CD4-positive, alpha-beta T cell treated with Interferon gamma for 1 hour (primary cell): ENCODE measurements at places on chromosomes 3 and 15.
A peak's percentile ranks its signal among the peaks of the same experiment; 100 is the strongest.

- no peak for DNase-seq
These were observed 14.0 kb downstream of the ARPP21 start for GRCh38 chr3:35653347-35653746.

GRCh38 chr3:73094129-73094528 lies 32.7 kb downstream of the EBLN2 start:
- DNase-seq, result no peak

GRCh38 chr3:125079675-125080045 lies 23.9 kb upstream of the HEG1 start:
- DNase-seq, result no peak

GRCh38 chr3:111895071-111895470 lies 36.0 kb downstream of the PHLDB2 start:
- DNase-seq, result no peak

DNA sequence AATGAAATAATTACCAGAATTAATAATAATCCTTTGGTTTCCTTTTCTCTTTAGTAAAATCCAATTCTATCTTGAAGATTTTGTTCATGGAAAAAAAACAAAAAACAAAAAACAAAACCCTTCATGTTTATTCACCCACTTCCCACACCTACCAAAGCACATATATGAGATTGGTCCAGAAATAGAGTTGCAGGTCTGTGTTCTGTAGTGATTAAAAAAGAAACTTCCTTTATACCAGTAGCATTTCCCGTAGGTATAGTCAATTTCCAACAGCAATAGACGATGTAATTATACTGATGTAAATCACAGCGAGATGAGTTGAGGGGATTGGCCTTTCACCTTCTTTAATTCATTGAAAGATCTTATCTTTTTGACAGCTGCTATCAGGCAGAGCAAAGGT lies 194.6 kb downstream of the SOX2 start:
- DNase-seq, result no peak

DNA sequence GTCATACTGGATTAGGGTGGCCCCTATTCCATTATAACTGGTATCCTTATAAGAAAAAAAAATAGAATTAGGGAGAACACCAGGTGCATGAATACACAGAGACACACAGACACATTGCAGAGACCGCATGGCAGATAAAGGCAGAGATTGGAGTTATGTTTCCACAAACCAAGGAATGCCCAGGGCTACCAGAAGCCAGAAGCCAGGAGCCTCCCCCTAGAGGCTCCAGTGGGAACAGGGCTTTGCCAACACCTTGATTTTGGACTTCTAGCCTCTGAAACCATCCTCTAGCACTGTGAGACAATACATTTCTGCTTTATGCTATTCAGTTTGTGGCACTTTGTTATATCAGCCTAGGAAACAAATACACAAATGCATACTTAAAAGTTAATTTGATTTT lies 10.4 kb downstream of the GOLM2 start:
- no peak for DNase-seq

- DNase-seq, result no peak
These were observed 42.6 kb downstream of the DZIP1L start for GRCh38 chr3:138072796-138073195.

DNA sequence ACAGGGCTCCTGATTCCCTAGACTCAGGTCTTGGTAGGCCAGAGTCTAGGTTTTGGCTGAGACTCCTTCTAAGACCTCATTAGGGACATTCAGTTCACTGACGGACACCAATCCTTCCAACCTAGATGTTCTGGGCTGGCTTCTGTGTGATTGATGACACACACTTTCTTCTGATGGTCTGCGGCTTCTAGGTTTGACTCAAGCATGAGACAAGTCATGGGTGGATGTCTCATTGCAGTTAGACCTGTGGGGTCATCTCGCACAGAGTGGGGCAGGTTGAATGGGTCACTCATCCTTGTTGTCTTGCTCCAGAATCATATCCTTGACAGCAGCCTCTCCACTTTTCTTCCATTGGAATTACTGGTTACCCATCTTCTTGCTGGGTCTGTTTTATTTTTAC lies 35.8 kb downstream of the ARNT2 start:
- DNase-seq, result no peak

DNA sequence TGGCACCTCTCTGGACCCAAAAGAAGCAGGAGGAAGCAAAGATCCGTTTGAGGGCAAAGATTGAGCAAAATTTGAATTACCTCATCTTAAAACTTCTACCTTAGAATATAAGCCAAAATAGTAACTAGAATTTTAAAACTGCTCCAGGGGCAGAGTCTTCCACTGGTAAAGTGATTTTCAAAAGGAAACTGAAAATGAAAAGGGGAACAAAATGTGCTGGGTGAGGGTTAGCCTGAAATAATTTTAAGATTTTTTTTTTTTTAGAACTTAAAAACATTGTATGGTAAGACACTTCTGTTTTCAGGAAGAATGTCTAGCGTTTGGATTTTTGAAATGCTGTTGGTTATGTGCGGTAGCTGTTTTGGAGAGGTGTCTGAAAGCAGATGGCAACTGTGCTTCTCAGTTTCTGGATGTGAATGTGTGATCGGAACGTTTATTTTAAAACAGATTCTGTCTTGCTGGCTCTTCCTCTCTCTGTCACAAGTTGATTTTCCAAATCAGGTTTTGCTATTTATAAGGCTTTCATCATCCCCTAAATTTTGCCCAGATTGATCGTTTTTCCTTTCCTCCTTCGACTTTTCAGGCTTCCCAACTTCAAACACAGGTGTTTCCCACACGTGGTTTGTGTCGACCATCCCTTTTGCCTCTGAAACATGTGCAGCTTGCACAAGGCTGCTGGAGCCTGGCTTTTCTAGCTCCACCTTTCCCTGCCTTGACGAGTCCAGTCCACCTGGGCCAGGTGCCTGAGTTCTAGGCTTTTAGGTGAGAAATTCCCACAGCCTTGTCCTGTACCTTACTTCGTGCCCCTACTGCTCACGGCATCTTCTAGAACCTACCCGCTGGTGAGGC lies 3.3 kb downstream of the LRRK1 start:
- DNase-seq, result no peak

- no peak for DNase-seq
These were observed 42.7 kb upstream of the CD200R1L start for GRCh38 chr3:112889357-112889756.

DNA sequence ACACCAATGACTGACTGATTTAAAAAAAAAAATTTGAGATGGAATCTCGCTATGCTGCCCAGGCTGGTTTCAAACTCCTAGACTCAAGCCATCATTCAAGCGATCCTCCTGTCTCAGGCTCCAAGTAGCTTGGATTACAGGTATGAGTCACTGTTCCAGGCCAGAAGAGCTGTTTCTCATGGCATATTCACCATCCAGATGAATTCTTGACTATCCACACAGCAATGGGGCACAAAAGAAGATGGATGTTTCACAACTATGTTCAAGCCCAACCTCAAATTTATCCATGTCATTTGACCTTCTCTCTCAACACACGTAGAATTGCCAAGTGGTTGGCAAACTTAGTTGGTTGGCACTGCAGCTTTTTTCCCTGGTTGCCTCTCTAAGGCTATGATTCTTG lies 40.6 kb downstream of the PRICKLE2 start:
- no peak for DNase-seq

DNA sequence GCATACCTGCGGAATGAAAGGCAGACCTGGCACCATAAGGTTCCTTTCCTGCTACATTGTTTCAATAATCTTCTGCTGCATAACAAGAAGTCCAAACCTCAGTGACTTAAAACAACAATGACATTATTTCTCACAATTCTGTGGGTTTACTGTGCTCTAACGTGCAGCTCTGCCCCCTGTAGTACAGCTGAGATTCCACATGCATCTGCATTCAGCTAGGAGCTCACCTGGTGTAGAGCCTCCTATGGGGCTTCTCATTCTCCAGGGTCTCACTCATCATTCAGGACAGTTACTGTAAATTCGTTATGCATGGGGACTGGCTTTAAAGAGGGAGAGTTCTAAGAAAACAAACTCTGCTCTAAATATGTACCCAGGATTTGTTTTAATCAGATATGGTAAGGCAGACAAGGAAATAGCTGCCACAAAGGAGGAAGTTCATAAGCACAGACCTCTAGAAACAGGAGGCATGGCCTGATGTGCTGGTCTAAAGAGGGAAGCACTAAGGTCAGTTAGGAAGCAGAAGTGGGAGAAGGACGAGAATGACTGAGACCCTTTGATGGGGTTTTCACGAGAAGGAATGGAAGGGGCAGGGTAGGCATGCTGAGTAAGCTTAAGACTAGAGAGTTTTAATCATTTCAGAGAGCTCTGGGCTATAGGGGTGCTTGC lies 347.0 kb downstream of the NEK10 start:
- DNase-seq, result no peak

DNA sequence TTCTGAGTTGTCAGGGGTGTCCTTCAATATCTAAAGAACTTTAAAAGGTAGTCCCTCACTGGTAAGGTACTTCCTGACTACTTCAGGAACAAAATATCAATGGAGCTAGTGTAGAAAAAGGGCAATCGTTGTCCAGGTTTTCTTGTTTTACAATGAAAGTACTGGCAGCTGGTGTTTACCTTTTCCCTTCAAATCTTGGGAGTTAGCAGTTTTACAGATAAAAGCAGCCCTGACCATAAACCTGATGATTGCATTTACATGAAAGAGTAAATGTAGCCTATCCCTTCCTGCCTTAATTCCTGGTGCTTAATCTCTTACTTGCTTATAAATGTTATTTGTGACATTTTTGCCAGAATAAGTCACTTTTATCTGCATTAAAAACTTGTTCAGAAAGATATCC lies 559.9 kb upstream of the ARPP21 start:
- DNase-seq, result no peak

DNA sequence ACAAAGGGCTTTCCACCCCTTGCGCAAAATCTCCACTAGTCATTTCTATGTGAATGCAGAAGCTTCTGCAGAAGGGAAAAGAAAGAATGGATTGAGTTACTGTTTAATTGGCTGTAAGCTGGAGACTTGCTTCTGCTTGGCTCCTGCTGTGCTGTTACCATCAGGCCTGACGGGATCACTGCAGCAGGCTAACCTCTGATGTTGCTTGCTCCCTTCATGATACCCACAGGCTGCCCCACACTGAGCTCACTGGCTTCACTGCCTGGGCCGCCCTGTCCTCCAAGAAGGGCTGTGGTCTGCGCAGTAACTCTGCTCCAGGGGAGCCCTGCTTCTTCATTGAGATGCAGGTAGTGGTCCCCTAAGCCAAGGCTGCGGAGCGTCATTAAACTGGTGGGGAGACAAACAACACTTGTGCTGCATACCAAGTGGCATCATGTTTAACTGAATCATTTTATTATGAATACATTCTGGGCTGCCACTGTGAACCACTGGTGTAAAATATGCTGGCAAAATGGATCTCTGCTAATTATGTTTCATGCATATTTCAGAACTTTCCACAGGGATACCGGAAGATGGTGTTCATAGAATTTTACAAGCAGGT lies 78.6 kb downstream of the WDR49 start:
- DNase-seq, result no peak

DNA sequence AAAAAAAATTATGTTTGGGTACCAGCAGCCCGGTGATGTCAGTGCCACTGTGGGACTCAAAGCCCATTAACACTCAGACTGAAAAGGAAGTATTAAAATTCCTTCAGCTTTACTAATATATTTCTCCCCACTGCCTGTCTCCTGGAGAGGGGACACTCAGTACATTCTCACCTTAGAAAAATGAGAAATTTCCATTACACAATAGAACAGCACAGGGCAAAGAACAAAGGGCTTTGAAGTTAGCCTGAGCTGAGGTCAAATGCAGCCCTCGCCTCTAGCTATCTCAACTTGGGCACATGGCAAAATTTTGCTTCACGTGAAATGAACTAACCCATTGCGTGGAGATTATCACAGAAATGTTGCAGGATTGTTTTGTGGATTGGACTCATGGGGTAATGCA lies 80.8 kb downstream of the RARB start:
- no peak for DNase-seq

DNA sequence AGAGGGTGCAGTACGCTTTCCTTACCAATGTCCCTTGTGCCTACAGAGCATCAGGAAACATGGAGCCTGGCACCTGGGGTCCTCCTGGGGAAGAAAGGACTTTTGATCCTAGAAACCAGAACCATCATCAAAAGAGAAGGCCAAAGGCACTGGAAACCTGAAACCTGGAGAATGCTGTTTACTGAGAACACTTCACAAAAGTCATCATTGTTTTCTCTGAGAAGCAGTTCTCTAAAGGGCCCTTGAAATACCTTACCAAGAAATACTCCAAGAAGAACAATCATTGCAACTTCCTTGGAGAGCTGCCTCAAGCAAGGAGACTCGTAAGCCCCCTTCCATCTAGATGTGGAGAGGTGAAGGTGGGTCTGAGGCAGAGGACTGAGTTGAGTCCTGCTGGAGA lies 66.0 kb downstream of the TLE3 start:
- no peak for DNase-seq

- peak; percentile 41 for DNase-seq
These were observed 56.9 kb upstream of the FLNB start for GRCh38 chr3:57951066-57951882.

GRCh38 chr3:193800138-193801043 lies 207.4 kb downstream of the OPA1 start:
- DNase-seq, result no peak

- DNase-seq, result no peak
These were observed 1.5 kb upstream of the FBXO22 start for GRCh38 chr15:75902129-75902557.

GRCh38 chr15:63060699-63061098 lies 18.2 kb downstream of the TPM1 start:
- DNase-seq, result no peak

DNA sequence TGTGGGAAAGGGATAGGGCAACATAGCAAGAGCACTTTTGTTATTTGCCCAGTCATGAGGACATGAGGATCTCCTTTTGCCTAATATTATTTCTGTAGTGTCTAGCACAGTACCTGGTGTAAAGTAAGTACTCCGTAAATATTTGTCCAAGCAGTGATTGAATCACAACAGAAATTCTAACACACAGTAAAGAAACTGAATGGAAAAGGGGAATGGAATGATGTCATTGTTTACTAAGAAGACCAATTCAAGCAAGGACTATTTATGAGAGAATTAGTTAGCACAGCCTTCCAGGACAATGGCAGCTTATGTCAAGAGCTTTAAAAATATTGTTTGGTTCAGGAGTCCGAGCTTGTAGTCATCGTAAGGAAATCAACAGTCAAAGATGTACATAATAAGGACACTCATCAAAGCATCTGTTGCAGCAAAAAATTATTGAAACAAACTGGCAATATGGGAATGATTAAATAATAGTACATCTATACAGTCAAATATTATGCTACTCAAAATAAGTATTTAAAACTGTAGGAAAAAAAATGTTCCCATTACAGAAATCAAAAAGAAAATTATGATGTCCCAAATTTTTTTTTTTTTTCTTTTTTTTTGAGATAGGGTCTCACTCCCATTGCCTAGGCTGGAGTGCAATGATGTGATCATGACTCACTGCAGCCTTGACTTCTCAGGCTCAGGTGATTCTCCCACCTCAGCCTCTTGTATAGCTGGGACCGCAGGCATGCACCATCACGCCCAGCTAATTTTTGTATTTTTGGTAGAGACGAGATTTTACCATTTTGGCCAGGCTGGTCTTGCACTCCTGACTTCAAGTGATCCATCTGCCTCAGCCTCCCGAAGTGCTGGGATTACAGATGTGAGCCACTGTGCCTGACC lies 17.9 kb downstream of the CAPN7 start:
- no peak for DNase-seq

DNA sequence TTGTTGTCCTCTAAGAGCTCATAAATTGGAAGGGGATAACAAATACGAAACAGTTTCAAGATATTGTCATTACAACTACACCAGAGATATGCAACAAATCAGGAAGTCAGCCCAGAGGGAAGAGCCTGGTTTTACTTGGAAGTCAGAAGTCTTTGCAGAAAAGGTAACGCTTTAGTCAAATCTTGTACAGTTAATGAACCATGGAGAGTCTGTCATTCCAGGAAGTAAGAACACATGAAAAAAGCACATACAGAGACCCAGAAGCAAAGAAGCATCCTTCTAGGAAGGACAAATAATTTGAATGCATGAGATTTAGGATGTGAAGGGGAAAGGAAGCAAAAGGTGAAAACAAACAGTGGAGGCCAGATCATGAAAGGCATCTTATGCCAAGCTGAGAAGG lies 19.6 kb downstream of the DYNC1LI1 start:
- DNase-seq, result no peak
